ENCODE measurements at places on chromosomes 3 and 15.

DNA sequence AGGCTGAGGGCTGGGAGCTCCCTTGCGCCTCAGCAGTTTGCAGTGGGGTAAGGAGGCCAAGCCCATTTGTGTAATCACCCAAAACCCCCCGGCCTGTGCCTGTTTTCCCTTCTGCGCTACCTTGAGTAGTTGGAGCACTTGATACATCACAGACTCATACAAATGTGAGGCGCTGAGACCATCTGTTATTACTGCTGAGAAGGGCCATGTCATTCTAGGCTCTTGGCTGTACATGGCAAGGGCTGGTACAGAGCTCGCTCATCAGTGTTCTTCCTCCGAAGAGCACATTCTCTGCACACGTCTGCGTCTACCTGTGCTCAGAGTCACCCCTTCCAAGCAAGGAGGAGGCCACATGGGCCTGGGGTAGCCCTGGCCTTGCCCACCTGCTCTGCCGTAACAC, 9.3 kb downstream of the PLA2G4B start:
- no peak for DNase-seq

- DNase-seq = no peak
Measured at GRCh38 chr3:167876620-167877281, 141.2 kb downstream of the SERPINI1 start.

GRCh38 chr3:73768524-73769308, 144.0 kb upstream of the PDZRN3 start:
- no peak for DNase-seq

DNA sequence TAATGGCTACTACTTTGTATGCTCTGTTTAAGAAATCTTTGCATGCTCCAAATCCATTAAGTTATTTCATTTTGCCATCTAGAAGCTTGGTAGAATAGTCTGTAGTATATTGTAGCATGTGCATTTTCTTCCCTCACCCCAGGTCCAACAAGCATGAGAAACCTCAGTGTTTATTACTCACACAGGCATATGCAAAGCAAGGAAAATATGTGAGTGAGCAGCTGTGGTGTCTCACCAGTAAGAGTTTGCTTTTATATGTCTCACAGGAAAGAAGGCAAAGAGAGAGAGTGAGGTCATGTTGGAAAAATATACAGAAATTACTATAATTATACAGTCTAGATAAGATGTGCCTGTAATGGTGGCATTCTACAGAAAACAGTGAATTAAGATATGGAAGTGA, 312.5 kb downstream of the C3orf38 start:
- no peak for DNase-seq

GRCh38 chr3:162052636-162053035, 556.0 kb downstream of the OTOL1 start:
- no peak for DNase-seq

DNA sequence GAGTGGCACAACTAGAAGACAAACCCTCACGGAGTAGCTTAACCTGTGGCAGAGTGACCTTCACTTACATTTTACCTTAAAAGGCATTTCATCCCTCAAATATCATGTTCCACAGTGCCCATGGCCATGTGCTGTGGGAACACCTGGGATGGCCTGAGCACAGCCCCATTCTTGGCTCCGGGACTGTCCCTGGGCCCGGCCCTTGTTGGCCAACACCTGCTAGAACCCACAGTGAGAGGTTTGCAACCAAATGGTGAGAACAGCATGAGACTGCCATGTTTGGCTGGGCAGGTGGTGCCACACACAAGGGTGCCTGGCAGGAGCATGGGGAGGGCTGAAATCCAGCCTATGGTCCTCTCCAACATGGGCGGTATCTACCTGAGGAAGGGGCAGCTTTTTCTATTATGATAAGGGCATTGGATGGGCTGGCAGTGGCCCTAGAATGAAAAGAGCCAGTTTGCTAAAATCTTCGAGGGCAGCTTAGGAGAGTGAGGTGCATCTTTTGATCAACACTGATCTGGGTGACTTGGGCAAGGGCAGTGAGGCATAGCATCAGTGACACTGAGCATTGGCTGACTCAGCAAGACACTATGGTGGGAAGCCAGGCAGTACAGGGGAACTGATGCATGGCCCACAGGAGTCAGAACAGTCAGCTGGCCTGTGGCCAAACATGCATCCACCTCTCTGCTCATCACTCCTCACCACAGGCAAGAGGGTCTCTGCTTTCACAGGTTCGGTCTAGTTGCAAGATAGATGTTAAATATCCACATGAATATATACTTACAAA, 53.9 kb downstream of the SYNM start:
- DNase-seq = no peak

DNA sequence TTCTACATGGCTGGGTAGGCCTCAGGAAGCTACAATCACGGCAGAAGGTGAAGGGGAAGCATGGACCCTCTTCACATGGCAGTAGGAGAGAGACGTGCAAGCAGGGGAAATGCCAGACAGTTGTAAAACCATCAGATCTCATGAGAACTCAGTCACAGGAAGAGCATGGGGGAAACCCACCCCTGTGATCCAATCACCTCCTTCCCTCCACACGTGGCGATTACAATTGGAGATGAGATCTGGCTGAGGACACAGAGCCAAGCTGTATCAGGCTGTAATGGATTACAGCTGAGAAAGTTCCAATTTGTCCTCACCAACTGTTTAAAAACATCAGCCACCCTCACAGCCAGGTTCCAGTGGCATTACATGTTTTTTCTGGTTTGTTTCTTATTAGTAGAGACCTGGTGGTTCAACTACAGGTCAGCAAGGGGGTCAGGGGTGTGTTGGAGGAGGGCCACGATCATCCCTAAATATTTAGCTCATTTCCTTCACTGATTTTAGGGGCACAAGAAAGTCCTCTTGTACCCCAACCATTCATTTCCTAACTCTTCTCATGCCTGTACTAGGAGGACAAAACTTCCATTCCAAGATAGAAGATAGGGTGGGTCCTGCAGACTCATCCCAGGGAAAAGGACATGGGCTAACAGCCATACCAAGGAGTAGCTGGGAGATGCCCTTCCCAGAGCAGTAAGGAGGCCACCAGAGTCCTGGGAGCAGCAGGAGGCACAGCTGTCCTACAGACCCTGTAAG, 54.4 kb downstream of the ANXA2 start:
- no peak for DNase-seq

GRCh38 chr3:69865925-69866679, 126.8 kb downstream of the MITF start:
- no peak for DNase-seq

DNA sequence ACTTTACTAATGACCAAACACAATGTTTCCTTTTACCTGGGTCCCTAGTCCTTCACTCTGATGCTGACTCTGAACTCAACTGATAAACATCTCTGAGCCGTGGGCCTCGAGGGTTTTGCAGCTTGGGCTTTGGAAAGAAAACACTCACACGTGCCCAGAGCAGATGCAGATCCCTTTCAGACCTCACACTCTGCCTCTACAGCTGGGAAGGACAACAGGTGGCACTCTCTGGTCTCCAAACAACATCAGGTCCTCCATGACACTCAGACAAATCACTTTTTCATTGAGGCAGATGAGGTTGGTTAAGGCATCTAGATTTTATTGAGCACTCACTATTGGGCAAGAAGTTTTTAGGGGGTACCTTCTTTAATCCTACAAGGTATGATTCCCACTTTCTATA, 64.7 kb upstream of the NTRK3 start:
- no peak for DNase-seq

GRCh38 chr3:155743606-155744005, 1.3 kb downstream of the PLCH1 start:
- DNase-seq = no peak

DNA sequence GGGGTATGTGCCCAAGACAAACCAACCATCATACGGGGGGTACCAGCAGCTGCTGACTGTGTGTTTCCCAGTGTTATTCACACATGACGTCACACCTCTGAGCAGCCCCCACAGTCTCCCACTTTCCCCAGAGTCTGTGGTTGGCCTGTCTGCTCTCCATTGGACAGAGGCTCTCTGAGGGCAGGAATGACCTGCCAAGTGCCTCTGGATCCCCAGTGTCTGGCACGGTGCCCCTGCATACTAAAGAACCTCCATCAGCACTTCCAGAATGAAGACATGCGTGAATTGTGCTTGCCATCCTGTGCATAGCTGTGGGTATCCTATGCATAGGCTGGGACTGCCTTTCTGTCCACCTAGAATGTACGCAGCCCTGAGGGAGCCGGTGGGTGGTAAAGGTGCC, 3.5 kb upstream of the CCDC9B start:
- no peak for DNase-seq

GRCh38 chr15:74245342-74245931, 9.3 kb downstream of the CCDC33 start:
- DNase-seq = peak; percentile 95

- DNase-seq = no peak
Measured at GRCh38 chr3:23662079-23662617, 143.6 kb upstream of the UBE2E1 start.

- DNase-seq = no peak
Measured at GRCh38 chr15:33872416-33873106, 95.7 kb upstream of the CHRM5 start.

DNA sequence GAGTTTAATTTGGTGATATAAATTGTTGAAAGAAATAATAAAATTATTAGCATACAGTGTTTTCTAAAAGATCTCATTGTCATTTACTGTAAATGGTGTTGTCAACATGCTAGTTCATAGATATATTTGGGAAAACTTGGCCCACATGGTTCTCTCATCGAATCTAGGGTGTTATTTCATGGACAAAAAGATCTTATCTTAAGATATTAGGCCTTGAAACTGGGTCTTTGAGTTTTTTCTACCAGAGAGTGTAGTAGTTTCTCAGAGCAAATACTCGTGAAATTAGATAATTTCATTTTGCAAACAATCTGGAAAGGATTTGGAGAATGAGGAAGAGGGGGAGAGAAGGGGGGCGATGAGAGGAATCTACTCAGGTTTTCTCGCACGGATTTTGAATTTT, 107.9 kb downstream of the MEIS2 start:
- DNase-seq = no peak

- no peak for DNase-seq
Measured at GRCh38 chr15:93067649-93068085, 21.3 kb downstream of the RGMA start.

GRCh38 chr15:65766422-65767263, 25.4 kb downstream of the DENND4A start:
- no peak for DNase-seq
